ENCODE measurements at places on chromosomes 7 and 10.

GRCh38 chr10:119253433-119254174, 46.2 kb downstream of the GRK5 start:
- no peak for DNase-seq

- DNase-seq, result no peak
These were observed at the start of gene SUN1 for GRCh38 chr7:832167-832967. Gene SUN1 (plus strand): TSS chr7:832476. CDS start chr7:832525, 49 bp downstream.

DNA sequence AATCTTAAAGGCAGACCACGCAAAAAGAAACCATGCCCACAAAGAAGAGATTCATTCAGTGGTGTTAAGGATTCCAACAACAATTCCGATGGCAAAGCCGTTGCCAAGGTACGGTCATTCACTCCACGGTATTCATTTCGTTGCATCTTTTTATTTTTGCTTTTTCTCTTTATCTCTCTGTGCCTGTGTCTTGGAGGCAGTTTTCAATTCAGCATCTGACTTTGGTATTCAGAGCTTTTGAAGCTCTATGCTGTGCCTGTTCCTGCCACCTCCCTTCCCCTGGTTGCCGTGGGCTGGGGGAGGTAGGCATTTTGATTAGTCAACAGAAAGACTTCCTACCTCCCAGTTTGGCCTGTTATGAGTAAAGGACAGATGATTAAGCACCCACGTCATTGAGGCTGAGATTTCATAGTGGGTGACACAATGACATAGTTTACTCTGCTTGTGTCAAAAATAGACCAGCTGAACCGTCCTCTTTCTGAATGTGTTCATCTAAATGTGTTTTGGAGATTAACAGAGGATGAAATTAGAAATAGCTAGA, 149.5 kb downstream of the ARID5B start:
- DNase-seq, result no peak

DNA sequence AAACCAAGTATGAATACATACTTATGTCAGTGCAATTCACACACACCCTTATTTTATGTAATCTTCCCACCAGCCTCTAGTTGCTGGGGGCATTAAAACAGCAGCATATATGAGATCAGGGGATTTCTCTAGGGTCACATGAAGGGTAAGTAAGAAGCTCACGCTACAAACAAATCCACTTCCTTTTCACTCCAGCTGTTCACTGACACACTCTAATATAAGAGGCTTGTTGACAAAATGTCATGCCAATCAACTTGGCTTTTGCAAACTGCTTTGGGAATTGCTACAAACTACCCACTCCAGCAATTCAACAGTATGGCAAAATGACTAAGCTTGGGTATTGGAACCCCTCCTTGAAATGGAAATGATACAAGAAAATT, 10.3 kb downstream of the FAM3C start:
- no peak for DNase-seq

DNA sequence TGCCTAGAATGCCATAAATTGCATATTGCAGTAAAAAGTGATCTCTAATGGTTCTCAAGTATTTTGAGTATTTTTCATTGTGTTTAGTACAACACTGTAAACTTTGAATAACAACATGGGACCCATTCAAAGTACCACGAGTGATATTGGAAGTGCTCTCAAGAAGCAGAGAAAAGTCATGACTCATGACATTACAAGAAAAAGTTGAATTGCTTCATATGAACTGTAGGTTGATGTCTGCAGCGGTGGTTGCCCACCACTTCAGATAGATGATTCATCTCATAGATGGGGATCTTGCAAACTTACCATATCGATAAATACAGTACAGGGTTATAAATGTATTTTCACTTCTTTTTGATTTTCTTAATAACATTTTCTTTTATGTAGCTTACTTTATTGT, 33.9 kb downstream of the ENTPD1 start:
- DNase-seq, result no peak

DNA sequence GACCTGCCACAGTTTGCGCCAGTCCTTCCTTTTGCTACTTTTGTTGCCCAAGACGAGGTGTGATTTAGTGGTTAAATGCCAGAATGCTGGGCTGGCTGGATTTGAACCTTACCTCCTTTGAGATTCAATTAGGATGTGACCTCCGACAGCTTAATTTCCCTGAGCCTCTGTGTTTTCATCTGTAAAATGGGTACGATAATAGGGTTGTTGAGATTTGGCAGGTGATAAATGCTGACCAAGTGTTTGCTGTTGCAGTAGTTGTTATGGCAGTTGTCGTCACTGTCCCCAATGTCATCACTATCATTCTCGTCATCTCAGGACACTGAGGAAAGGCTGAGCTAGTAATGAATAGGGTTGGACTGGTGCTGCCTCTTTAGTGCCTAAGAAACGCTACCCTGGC, 61.1 kb downstream of the GRK5 start:
- no peak for DNase-seq

GRCh38 chr7:138917771-138918170, 63.4 kb downstream of the KIAA1549 start:
- no peak for DNase-seq

GRCh38 chr10:132194726-132195125, 8.0 kb downstream of the DPYSL4 start:
- DNase-seq, result no peak

- no peak for DNase-seq
These were observed 206.7 kb downstream of the CAMK1D start for GRCh38 chr10:12556039-12556438.

GRCh38 chr10:14879928-14880193, 1.2 kb downstream of the SUV39H2 start:
- no peak for DNase-seq

- DNase-seq, result no peak
These were observed 18.6 kb downstream of the FOXK1 start for GRCh38 chr7:4700577-4701235.

- no peak for DNase-seq
These were observed 55.2 kb upstream of the CDK13 start for GRCh38 chr7:39894904-39895303.

DNA sequence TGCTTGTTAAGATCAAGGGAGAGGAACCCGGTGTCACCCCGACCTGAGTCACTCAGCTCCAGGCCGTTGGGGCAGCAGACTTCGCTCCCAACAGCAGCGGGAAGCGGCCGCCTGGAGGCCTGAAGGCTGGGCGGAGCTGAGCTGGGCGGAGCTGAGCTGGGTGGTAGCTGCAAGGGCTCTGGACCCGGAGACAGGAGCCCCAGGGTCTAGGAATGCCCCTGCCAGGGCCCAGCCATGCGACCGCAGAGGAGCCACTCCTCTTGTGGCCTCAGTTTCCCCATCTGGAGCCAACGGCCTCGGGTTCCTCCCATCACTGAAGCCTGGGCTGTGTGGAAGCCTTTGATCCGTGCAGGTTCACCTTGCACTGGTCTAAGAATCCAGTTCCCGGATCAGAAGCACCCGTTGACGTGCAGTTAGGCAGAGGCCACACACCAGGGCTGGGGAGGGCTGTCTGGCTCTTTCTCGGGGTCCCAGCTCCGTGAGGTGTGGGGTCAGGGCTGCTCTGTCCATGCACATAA, 21.9 kb upstream of the DPYSL4 start:
- no peak for DNase-seq

DNA sequence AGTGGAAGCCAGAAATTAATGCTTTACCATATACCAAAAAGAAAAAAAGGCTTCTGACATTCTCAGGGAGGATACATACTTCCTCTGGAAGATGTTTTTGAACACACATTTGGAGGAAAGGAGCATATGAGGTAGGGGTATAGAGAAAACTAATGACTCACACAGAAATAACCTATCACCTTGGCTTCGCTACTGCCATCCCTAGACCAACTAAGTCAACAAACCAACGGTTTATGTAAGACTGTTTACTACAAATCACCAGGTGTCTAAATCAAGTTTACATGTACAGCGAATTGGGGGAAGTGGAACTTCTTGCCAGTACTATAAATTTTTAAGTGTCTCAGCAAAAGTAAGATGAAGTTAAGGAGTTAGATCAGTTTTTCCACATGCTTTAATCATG, 96.9 kb downstream of the NT5C2 start:
- no peak for DNase-seq

GRCh38 chr10:110434489-110435096, 63.1 kb upstream of the DUSP5 start:
- DNase-seq, result no peak

- DNase-seq, result no peak
These were observed 19.7 kb upstream of the SIRT1 start for GRCh38 chr10:67864607-67865371.

DNA sequence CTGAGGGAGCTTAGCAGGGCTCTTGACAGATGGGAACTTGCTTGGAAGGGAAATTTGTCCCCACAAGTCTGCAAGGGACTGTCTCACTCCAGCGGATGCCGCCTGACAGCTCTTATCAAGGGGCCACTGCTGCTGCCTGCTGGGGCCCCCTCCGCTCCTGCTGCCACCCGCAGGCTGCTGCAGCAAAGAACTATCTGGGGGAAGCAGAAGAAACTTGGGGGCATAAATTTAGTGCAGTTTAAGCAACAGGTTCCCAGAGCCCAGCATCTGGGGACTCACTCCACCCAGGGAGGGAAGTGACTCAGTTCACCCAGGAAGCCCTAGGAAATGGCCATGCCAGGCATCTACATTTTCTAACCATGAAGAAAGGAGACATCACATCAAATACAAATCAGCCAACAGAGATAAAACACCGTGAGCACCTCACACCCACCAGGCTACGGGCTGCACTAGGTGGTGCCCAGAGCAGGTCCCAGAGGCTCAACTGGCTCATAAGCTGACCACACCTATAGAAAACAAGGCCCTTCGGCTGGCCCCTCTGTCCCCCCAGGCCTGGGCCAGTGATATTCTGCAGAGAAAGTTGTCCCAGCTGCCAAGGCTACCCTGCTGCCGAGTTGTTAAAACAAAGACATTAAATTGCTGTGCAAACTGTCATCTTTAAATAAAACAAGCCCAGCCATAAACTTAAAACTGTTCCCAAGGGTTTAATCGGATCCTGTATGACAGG, 3.7 kb downstream of the RGS10 start:
- no peak for DNase-seq

GRCh38 chr7:38862666-38863065, 46.3 kb downstream of the VPS41 start:
- no peak for DNase-seq

- DNase-seq, result no peak
These were observed 709 bp downstream of the ARPC1B start for GRCh38 chr7:99375070-99375807.

DNA sequence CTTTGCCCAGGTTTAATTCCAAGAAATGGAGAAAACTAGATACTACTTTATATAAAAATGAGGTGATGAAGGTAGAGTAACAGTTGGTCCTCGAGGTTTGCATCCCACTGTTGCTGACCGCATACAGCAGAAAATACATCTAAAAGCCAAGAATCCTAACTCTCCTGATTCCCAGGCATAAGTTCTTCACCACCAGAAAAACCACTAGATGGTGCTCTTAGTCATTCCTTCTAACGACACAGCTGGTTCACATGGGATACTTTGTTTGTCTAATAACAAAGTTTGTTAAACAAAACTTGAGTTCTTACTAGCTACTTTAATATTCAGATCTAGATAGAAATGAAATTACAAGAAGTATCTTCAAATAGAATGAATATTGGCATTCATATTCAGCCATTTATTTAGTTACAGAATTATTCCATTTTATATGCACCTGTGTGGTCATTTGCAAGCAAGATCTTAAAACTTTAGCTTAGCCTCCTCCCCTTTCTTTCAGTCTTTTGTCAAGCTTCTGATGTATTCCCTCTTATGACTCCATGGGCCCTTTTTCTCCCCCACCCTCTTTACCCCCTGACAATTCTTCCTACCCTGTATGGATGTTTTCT, 54.1 kb upstream of the CYP26C1 start:
- peak; percentile 40 for DNase-seq

DNA sequence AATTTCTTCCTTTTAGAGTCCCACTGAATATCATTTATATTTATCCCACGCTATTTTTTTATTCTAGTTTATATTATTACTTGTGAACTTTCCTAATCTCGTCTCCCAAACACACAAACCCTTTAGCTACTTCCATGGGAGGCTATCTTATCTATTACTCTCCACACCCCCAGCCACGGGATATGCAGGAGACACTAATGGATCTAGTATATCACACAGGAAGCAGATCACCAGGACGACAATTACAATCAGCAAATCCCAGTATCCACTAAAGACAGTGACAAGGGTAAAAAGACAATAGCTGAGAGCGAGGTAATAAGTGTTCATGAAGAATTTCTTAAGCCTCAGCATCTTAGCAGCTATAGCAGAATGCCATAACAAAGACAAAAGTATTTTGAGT, 3.8 kb upstream of the AKR1E2 start:
- no peak for DNase-seq

DNA sequence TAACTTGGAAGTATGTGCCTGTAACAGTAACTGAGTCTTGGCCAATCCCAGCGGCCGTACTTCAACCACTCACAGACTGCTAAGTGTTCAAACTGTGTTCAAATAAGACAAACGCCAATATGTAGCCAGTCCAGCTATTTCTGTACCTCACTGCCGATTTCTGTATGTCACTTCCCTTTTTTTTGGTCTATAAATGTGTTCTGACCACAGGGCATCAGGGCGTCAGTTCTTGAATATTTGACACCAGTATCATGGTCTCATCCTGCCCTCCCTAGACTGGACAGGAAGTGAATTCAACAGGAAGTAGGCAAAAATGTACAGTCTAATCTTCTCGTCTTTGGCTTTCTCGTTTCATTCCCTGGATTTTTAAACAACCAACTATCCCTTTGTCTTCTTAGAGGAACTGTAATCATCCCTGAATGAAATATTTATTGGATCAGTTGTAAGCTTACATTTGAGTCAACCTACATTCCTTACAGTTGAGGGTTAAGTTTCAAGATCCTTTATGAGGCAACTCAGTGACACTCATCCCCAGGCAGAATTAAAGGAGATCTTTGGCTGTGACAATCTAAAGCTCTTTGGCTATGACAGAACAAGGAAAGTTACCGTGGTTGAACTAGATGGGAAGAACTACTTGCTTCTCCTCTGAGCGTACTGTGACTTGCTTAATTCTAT, 232.7 kb downstream of the NSUN6 start:
- no peak for DNase-seq
